Stimulated activated CD4-positive, alpha-beta T cell treated with anti-CD3 and anti-CD28 coated beads, Interleukin-2, amount 100 ng/mL, for 48 hours (primary cell): ENCODE measurements at places on chromosomes 6 and 20.

DNA sequence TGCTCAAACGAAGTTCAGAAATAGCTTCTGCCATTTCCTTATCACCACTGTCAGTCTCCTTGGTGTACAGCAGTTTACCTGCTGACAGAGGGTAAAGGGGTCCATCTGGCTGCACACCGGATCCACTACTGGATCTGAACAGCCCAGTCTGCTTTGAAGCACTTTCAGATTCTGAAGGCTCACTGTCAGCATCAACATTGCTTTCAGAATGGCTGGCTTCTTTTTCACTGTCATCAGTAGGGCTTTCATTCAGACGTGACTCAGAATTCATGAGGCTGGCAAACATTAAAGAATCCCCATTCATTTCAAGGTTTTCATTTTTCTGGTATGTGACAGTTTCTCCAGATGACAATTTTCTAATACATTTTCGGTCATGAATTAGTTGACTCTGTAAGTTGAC, 21.0 kb upstream of the PNISR start:
- no peak for DNase-seq

- DNase-seq: no peak
Measured at GRCh38 chr20:11718474-11719094, 199.1 kb upstream of the BTBD3 start.

DNA sequence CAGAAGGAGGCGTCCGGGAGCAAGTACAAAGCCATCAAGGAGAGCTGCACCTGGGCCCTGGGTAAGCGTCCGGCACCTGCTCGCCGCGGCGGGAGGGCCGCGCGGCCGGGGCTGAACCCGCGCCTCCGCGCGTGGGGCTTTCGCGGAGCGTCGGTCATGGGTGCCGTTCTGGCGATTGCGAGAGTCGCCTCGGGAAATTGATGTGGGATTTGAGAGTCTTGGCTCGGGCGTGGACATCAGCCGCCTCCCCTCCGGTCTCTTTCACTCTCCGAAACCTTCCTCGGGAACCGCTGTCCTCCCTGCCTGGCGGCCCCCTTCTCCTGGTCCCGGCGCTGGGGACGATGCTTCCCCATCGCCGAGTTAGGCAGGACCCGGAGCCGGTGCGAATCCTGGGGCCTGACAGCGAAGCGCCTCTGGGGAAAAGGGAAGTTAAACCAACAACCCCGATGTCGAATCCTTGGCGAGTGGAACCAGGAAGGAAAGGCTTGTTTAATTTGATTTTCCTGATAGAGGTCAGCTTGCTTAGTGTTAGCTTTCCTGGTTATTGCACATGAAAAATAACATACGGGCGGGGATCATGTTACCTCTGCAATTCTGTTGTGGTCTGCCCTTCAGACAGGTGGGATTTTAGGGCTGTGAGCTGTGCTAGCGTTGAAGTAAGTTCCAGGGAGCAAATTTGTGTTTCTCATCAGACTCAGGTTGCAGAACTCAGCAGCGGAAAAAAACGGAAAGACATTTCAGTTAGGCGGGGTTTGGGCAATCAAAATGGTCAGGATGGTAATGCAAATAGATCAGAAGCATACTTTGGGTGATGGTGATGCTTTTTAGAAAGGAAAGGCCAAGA, 594 bp downstream of the ARFGEF3 start:
- DNase-seq: peak; percentile 1

DNA sequence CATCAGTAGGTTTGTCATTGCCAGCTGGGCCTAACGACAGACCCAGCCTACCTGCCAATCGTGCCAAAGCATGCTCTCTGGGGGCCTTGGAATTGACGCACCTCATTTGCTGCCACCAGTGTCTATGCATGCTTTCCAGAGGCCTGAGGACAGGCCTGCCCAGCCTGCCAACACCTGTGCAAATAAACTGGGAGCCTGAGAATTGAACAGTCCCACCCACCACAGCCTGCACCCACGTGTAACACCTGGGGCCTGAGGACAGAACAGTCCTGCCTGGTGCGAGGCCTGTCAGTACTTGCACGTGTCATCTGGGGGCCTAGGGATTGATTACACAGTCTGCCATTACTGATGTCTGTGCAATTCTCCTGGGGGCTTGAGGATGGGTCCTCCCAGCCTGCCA, 6.2 kb upstream of the RNF217 start:
- no peak for DNase-seq

GRCh38 chr6:153087436-153087835, 43.6 kb downstream of the RGS17 start:
- DNase-seq: no peak

- no peak for DNase-seq
Measured at GRCh38 chr6:138226700-138227315, 8.5 kb upstream of the PBOV1 start.

DNA sequence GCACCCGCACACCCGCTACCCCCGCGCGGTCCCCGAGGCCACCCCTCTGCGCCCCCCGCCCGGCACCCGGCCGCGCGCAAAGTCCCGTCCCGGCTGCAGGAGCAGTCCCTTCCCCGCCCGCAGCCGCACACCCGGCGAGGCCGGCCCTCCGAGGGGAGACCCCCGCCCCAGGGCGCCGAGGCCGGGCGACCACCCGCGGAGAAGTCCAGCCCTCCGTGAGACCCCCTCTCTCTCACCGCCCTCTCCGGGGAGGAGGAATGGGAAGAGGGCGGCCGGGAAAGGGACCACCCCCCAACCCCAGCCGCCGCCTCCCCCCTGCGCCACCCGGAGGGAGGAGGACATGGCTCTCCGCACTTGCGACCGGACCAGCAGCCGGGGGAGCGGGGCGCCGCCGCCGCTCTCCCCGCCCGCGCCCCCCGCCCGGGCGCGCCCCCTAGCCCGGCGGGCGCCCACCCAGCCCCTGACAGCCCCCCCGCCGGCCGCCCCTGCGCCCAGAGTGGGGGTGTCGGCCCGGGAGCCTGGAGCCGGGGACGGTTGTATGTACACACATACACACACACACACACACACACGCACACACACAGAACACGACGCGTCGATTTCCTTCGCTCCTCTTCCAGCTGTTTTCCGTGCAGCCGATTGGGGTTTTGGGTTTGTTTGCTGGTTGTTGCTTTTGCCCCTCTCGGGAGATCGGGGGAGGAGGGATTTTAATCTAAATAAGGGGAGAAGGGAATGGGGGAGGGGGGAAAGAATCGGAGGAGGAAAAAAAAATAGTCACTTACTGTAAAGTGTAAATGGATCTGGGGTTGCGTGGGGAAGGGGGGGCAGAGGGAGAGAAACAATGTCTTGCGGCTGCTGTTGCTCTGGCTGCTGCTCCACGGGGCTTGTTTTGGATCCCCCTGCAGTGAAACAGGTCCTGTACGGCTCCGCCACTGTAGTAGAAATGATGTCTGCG, at the start of gene ATXN1:
TSS of gene ATXN1 (minus strand) at position 945 of the 955 bp plus-strand sequence.
- peak; percentile 31 for DNase-seq

- DNase-seq: no peak
Measured at GRCh38 chr6:107173779-107174178, 58.5 kb upstream of the BEND3 start.

DNA sequence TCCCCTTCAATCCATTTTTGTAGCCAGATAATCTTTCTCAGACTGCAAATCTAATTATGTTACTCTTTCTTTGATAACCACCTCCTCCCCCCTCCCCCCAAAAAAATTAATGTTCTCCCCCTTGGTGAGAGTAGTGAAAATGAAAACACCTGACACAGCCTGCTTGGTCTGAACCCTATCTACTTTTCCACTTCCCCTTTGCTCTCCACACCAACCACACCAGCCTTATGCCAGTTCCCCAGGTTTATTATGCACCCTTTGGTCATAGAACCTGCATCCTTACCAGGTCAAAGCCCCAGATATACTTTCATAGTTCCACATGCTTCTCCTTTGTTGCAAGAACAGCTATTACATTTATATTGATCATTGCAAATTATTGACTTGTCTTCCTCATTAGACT, 19.4 kb downstream of the PFDN4 start:
- no peak for DNase-seq

GRCh38 chr6:24517659-24518543, 23.1 kb downstream of the ALDH5A1 start:
- no peak for DNase-seq

DNA sequence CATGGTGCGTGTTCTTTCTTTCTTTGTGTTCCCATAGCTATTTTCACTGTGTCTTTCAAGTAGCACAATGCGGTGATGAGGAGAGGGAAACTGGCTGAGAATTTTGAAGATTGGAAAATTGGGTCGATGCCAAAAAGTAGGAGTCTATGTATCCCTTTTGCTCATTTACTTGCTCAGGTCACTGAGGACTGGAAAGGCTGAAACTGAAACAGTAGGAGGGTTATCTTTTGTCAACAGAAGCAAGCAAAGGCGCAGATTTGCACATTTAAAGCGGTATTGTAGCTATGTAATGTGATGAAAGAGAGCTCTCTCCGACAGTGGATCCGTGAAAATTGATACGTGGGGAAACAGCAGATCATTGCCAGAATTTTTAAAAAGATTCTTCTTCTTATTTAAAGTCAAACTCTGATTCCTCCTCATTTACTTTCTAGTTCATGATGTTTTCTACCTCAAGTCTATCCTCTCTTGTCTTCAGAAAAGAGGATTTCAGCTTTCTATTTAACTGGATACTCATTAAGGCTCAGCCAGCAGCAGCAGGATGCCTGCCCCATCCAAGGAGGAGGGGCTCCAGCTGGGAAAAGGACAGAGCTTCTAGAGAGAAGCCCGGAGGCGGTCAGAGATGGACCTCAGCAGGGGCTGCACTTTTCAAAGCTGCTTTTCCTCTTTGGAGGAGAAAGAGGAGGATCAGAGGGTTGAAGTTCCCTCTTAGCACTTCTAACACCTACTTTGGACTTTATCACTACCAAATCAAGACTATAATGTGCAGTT, 15.9 kb upstream of the FYN start:
- no peak for DNase-seq

DNA sequence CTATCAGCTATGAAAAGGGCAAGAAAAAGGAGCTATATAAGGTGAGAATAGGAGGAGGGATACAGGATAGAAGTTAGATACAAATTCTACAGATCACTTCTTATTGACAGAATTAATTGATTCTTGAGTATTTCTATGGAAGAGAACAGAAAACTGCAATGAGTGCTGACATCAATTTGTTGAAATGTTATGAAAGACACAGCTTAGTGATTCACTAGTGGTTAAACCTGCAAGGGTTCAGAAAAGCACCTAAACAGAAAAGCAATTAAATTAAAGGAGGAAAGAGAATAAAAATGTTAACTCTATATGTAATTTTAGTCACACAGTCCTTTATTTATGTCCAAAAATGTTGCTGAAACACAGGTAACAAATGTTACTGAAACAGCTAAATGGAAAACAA, 254.4 kb upstream of the RUNX2 start:
- DNase-seq: no peak

DNA sequence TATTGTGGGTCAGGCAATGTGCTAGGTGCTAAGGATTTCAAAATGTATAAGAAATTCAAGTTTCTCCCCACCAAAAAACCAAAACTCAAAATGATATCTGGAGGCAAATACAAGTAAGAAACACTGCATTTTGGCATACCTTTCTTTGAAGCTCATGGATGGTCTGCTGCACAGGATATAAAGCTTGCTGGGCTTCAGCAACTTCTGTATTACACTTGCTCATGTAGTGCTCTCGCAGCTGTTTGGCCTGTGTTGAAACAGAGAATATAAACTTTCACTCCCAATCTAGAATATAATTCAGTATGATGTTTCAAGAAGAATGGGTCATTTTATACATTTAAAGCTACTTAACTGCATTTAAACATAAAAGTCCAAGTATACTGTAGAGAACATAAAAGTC, 39.6 kb downstream of the SHPRH start:
- DNase-seq: no peak

DNA sequence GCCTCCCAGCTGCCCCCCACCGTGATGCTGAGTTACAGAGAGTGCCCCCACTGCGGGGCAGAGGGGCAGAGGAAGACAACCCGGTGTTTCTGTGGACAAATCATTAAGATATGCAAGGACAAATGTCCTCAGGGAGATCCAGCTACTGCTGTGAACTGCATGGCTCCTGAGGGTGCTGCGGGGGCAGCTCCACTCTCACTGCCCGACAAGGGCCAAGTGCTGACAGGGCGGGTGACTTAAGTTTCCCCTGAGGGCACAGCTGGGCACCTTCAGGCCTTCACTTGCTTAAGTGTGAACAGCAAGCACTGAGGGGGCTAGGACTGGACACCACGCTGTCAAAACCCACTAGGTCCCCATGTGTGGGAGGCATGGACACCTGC, 26.2 kb upstream of the TCFL5 start:
- no peak for DNase-seq

GRCh38 chr20:41544472-41544871, 73.7 kb downstream of the CHD6 start:
- no peak for DNase-seq

GRCh38 chr6:302760-303159, 10.5 kb downstream of the DUSP22 start:
- no peak for DNase-seq

DNA sequence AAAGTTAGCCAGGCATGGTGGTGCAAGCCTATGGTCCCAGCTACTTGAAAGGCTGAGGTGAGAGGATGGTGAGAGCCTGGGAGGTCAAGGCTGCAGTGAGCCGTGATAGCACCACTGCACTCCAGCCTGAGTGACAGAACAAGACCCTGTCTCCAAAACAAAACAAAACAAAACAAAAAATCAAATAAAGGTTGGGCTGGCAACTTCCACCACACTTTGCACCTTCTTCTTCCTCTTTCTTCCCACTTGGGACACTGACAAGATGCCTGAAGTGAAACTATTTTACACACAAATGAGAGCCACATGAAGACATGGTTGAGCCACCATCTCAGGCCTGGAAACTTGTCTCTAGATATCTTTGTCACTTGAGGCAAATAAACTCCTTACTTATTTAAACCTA, 53.8 kb upstream of the CCDC28A start:
- DNase-seq: no peak

GRCh38 chr20:46315311-46315710, 7.0 kb upstream of the CDH22 start:
- no peak for DNase-seq

- DNase-seq: no peak
Measured at GRCh38 chr6:100850174-100850573, 31.0 kb downstream of the ASCC3 start.

DNA sequence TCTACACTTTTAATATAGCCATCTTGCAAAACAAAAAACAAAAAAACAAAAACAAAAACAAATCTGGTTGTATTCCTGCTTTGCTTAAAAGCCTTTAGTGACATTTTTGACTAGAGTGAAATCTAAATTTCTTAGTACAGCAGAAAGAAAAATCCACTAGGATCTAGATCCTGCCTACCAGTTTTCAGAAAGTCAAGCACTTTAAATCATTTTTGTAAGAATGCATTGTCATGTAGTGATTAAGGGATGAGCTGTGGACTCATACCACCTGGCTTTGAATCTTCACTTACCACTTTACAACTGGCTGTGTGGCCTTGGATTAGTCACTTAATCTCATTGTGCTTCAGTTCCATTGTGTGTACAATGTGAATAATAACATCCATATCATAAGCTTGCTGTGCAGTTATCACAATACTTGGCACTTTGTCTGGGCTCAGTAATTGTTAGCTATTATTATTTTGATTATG, 4.0 kb downstream of the MKKS start:
- no peak for DNase-seq

- no peak for DNase-seq
Measured at GRCh38 chr6:52217761-52218160, 26.5 kb downstream of the IL17F start.
